ENCODE measurements at places on chromosomes 6 and 20. TPM values are rescaled to one million over a fixed set of nuclear protein-coding genes. Genes with fewer than 3 reads are reported as not detected.

Gene F13A1
- 158 TPM for total RNA-seq

Gene FOXC1
- total RNA-seq: 0.10 TPM

Gene MED20
- 2.5 TPM for total RNA-seq

Gene PRR18
- total RNA-seq: not detected

Gene GPRC6A
- total RNA-seq: not detected

Gene BEND6
- total RNA-seq: 1.0 TPM
